ENCODE measurements at places on chromosomes 7 and 10. TPM values are rescaled to one million over a fixed set of nuclear protein-coding genes. Genes with fewer than 3 reads are reported as not detected.

DNA sequence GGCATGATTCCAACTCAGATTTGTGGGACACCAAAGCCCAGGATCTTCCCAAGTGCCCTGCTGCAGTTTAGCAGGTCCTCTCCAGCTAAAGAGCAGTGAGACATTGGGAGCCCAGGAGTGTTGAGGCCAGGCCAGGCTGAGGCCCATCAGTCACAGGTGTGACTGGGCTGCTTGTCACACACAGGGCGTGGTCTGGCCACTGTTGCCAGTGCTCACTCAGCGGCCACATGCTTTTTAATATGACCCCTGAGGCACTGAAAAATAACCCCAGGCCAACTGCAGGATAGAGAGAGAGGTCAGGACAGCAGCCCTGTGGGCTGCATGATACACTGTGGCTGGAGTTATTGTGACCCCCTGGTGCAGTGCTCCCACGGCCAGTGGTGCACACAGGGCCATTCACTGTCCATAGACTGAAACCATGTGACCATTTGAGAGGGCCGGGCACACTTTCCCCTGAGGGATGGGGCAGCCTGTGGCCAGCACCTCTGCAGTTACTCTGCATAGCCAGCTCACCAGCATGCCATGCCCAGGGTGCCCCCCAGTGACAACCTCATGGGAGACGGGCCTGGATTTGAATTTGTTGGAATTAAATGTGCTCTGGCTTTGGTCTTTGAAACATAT lies 4.2 kb downstream of the GDF2 start:
- H3K27ac ChIP-seq, result no peak overlapping the region
- peaks cover 22% of the 10 kb centered on the region for H3K27me3 ChIP-seq
- H3K4me3 ChIP-seq, result no peak overlapping the region
- H3K4me1 ChIP-seq, result no peaks in the 10 kb centered on the region
- H3K36me3 ChIP-seq, result no peaks in the 10 kb centered on the region

GRCh38 chr10:92411406-92411805 lies 120.4 kb downstream of the MARCHF5 start:
- peaks cover 27% of the 10 kb centered on the region for H3K27me3 ChIP-seq
- H3K4me1 ChIP-seq, result peaks cover 2% of the 10 kb centered on the region
- no peak for DNase-seq
- no peaks in the 10 kb centered on the region for H3K36me3 ChIP-seq
- no peak overlapping the region for H3K4me3 ChIP-seq

- H3K27ac ChIP-seq, result no peak overlapping the region
- no peaks in the 10 kb centered on the region for H3K36me3 ChIP-seq
- H3K4me1 ChIP-seq, result no peaks in the 10 kb centered on the region
- no peak overlapping the region for H3K4me3 ChIP-seq
- H3K27me3 ChIP-seq, result no peaks in the 10 kb centered on the region
Observed at GRCh38 chr7:94216944-94217461, 177.7 kb upstream of the COL1A2 start.

GRCh38 chr7:154497751-154498150 lies 445.6 kb downstream of the DPP6 start:
- no peaks in the 10 kb centered on the region for H3K27me3 ChIP-seq
- DNase-seq, result no peak
- no peaks in the 10 kb centered on the region for H3K4me1 ChIP-seq
- H3K36me3 ChIP-seq, result no peaks in the 10 kb centered on the region
- H3K27ac ChIP-seq, result no peak overlapping the region

DNA sequence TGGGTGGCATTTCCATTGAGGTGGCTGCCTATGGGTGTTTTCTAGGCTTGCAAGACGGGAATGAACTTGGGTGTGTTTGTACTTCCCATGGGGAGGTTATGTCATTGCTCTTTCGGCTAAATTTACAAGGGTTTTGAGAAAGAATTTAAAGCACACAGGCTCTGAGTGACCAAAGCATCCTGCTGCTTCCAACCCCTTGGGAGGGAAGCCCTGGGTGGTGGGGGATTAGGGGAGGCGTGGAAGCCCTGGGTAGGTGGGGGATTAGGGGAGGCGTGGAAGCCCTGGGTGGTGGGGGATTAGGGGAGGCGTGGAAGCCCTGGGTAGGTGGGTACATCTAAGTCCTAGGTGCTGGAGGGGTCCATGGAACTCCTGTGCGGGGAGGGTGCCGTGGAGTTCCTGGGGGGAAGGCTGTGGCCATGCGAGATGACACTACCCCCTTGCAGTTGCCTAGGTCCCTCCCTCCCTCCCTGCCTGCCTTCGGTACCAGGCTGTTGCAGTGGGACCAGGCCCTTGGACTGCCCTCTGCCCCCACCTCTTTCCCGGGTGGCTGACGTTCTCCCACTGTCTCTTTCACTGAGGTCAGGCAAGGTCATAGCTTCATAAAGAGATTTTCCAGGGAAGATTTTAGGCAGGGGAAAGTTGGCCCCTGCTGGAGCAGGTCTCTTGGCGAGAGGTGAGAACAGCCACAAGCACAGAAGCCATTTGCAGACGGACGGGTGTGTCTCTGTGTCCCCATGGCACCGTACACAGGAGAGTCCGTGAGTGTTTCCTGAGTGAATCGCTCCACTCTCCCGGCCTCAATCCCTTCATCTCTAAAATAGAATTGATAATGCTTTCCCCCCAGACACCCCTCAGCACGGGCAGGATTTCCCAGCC lies 19.5 kb downstream of the PRF1 start:
- peaks cover 21% of the 10 kb centered on the region for H3K4me1 ChIP-seq
- DNase-seq, result no peak
- no peak overlapping the region for H3K4me3 ChIP-seq
- H3K36me3 ChIP-seq, result no peaks in the 10 kb centered on the region
- peaks cover 10% of the 10 kb centered on the region for H3K27me3 ChIP-seq

- H3K4me1 ChIP-seq, result peaks cover 23% of the 10 kb centered on the region
- no peaks in the 10 kb centered on the region for H3K36me3 ChIP-seq
- DNase-seq, result no peak
- H3K4me3 ChIP-seq, result no peak overlapping the region
Observed at GRCh38 chr7:140206616-140207389, 30.0 kb upstream of the KDM7A start.

DNA sequence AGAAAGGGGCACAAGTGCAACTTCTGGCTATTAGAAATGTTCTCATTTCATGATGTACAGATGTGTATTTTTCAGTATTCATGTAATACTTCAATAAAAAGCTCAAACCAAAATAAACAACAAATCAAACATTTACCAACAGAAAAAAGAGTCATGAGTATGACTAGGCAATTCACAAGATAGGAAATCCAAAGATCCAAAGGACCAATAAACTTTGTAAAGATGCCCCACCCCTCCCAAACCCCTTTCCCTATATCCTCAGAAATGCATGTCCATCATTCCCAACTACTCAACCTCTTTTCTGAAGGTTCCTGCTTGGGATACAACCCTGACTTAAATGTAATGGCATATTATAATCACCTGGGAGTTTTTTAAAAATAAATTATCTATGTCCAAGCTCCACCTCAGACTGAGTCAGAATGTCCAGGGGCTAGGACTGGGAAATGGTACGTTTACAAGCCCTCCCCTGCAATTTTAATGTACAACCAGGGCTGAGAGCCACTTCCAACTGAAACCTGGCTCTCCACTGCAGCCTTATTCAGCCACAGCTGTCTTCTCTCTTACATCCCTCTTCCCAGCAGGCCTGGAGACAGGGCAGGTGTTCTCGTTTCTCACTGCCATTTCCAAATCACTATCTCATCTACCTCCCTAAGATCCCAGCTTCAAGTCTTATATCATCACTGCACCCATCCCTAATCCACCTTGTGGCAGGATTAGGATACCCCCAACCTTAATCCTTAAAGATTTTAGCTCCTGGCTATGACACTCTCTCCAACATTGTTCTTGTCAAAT lies 36.5 kb downstream of the COA1 start:
- H3K27me3 ChIP-seq, result no peaks in the 10 kb centered on the region
- peaks cover 25% of the 10 kb centered on the region for H3K4me1 ChIP-seq
- peaks cover 2% of the 10 kb centered on the region for H3K36me3 ChIP-seq
- H3K27ac ChIP-seq, result no peak overlapping the region
- no peak for DNase-seq

- H3K36me3 ChIP-seq, result no peaks in the 10 kb centered on the region
- no peak overlapping the region for H3K4me3 ChIP-seq
- no peak overlapping the region for H3K27ac ChIP-seq
- H3K4me1 ChIP-seq, result no peaks in the 10 kb centered on the region
Observed at GRCh38 chr7:50940621-50941020, 157.9 kb upstream of the GRB10 start.

GRCh38 chr7:102253066-102253972 lies 33.3 kb upstream of the SH2B2 start:
- no peak overlapping the region for H3K27ac ChIP-seq
- no peak for DNase-seq
- H3K4me3 ChIP-seq, result no peak overlapping the region
- peaks cover 4% of the 10 kb centered on the region for H3K4me1 ChIP-seq

- no peak for DNase-seq
- peaks cover 2% of the 10 kb centered on the region for H3K36me3 ChIP-seq
- no peak overlapping the region for H3K4me3 ChIP-seq
- no peak overlapping the region for H3K27ac ChIP-seq
- peaks cover 21% of the 10 kb centered on the region for H3K27me3 ChIP-seq
- H3K4me1 ChIP-seq, result peaks cover 11% of the 10 kb centered on the region
Observed at GRCh38 chr7:87000344-87000743, 59.1 kb downstream of the ELAPOR2 start.

DNA sequence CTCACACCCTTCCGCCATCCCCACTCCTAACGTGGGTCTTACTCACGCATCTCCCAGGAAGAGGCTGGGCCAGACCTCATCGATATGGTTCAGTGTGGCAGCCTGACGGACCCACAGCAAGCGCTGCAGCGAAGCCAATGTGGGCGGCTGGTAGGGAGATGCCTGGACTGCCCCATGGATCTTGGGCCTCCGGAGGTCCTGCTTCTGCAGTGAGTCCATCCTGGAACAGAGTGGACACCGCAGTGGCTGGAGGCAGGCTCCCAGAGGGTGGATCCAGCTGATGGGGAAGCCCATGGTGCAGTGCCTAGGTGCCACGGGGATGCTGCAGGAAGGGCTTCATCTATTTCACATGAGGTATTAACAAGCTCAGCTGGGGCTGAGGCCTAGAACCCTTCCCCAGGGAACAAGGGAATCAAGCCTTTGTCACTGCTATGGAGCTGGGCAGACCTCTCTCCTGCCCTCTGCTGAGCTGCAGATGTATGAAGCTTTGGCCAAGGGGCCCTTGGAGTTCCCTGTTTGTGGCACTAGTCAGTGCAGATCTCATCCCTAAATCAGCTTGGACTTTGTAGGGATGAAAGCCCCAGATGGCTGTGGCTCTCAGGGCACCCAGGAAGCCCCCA lies 13.7 kb upstream of the SAMD8 start:
- H3K27me3 ChIP-seq, result no peaks in the 10 kb centered on the region
- no peak overlapping the region for H3K4me3 ChIP-seq
- H3K27ac ChIP-seq, result no peak overlapping the region
- no peaks in the 10 kb centered on the region for H3K36me3 ChIP-seq
- no peak for DNase-seq

The PMS2 gene
- 11.6 TPM for total RNA-seq

- H3K4me3 ChIP-seq, result peak overlapping the region; percentile 52
- peak overlapping the region; percentile 91 for H3K27ac ChIP-seq
- no peaks in the 10 kb centered on the region for H3K36me3 ChIP-seq
- H3K4me1 ChIP-seq, result peaks cover 29% of the 10 kb centered on the region
Observed at GRCh38 chr7:159070431-159071148, 74.1 kb downstream of the VIPR2 start.

The ACSM6 gene
- total RNA-seq, result not detected

The ASB10 gene
- not detected for total RNA-seq

The POLR3A gene
- total RNA-seq, result 10.9 TPM

The TLL2 gene
- total RNA-seq, result not detected

DNA sequence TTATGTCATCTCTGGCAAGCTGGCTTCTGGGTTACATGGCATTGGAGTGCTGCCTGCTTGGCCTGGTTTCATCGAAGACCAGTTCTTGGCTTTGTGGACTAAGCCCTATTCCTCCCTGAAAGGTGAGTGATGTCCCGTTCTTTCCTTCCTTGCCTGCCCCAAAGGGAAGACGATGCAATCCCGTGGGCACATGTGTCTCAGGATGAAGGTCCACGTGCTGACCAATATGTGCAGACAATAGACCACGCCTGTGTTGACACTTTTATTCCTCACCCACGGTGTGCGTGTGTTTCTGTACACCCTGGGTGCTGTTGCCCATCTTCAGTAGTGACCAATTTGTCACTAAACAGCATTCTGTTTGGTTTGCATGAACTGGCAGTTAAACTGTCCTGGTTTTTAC lies 28.6 kb upstream of the SHH start:
- no peak for DNase-seq
- no peak overlapping the region for H3K4me3 ChIP-seq
- peaks cover 25% of the 10 kb centered on the region for H3K27me3 ChIP-seq
- H3K27ac ChIP-seq, result no peak overlapping the region
- H3K36me3 ChIP-seq, result no peaks in the 10 kb centered on the region

Data from T-helper 17 cell (primary cell).